ENCODE measurements at places on chromosomes 4 and X.
A peak's percentile ranks its signal among the peaks of the same experiment; 100 is the strongest.

GRCh38 chrX:48475296-48475695 is 703 bp upstream of the FTSJ1 start:
- H3K27ac ChIP-seq, result peak overlapping the region; percentile 80
- no peaks in the 10 kb centered on the region for H3K27me3 ChIP-seq
- peaks cover 5% of the 10 kb centered on the region for H3K36me3 ChIP-seq

DNA sequence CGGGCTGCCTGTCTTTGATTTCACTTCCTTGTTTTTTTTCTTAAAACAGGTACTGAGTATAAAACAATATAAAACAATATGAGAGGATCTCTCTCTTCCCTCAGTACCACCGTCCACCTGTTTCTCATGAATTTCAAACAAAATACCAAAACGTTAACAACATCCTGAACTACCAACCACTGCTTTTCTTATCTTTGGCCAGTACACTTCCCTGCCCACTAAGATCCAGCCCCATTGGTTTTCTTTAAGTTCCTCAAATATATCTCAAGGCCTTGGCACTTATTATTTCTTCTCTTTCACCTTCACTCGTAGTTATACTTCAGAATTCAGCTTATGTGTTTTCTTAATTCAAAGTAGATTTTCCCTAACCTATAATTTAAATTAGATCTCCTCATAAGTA is 370.2 kb upstream of the GRIA3 start:
- no peak overlapping the region for H3K27ac ChIP-seq
- no peak overlapping the region for H3K4me3 ChIP-seq
- DNase-seq, result no peak
- no peaks in the 10 kb centered on the region for H3K4me1 ChIP-seq

GRCh38 chr4:24190761-24191695 is 301.2 kb upstream of the PPARGC1A start:
- DNase-seq, result no peak
- no peaks in the 10 kb centered on the region for H3K36me3 ChIP-seq
- peaks cover 11% of the 10 kb centered on the region for H3K27me3 ChIP-seq

DNA sequence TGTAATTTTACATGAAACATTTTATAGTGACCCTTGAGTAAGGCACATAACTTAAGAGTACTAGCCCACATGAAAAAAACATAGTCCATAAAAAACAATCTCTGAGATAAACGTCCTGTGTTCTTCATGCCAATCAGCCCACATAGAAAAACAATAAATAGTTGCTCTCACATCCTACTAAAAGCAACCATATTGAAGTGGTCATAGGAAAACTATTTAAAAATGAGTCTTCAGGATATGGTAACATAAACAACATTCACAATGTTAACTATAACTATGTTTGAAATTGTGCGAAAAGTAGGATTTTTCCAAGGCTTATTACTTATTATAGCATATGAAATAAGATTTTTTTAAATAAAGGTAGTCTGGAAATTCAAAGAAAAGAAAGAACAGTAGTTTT is 77.1 kb upstream of the EPHA5 start:
- H3K4me1 ChIP-seq, result no peaks in the 10 kb centered on the region
- H3K36me3 ChIP-seq, result no peaks in the 10 kb centered on the region
- no peak overlapping the region for H3K4me3 ChIP-seq
- no peak for DNase-seq
- no peaks in the 10 kb centered on the region for H3K27me3 ChIP-seq

GRCh38 chrX:55815546-55815945 is 98.0 kb downstream of the RRAGB start:
- no peak overlapping the region for H3K27ac ChIP-seq
- H3K4me1 ChIP-seq, result no peaks in the 10 kb centered on the region
- H3K27me3 ChIP-seq, result no peaks in the 10 kb centered on the region
- H3K36me3 ChIP-seq, result no peaks in the 10 kb centered on the region
- DNase-seq, result no peak

DNA sequence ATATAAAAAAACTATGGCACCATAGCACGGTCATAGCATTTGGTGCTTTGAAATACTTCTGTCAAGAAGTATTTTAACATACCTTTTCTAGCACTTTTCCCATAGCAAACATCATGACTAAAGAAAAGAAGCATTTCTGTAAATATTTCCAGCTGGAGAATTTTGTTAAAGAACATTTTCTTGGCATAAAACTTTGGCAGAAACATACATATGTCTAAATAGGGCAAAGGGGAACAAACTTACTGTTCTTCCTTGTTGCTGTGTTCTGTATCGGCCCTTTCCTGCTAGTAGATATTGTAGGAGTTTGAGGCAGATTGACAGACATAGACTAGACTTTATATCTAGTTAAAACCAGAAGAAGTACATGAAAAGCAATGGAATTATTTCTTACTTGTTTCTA is 2368.5 kb downstream of the PCDH7 start:
- no peak overlapping the region for H3K4me3 ChIP-seq
- no peak for DNase-seq
- H3K36me3 ChIP-seq, result no peaks in the 10 kb centered on the region
- no peaks in the 10 kb centered on the region for H3K4me1 ChIP-seq
- no peak overlapping the region for H3K27ac ChIP-seq

DNA sequence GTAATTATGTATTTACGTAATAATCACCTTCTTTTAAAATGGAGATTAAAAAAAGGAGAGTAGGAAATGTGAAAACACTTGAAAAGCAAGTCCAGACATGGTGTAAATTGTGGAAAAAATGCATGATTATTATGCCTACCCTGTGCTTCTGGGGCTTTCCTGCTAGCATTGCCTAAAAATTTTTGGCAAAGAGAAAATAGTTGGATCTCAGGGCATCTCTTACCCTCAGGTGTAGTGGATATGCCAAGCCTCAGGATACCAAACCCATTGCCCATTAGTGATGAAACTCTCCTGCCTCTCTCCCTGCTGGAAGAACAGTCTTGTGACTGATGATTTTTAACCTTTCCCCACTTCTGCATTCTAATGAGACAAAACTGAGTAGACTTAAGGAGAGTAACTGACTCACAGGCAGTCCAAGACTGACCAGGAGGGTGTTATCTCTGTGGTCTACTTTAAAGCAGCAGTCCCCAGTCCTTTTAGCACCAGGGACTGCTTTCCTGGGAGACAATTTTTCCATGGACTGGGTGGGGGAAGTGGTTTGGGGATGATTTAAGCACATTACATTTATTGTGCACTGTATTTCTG is 174.6 kb downstream of the ZNF330 start:
- no peaks in the 10 kb centered on the region for H3K27me3 ChIP-seq
- H3K36me3 ChIP-seq, result no peaks in the 10 kb centered on the region
- peaks cover 10% of the 10 kb centered on the region for H3K4me1 ChIP-seq
- H3K27ac ChIP-seq, result no peak overlapping the region

- H3K4me1 ChIP-seq, result peaks cover 3% of the 10 kb centered on the region
- H3K27me3 ChIP-seq, result no peaks in the 10 kb centered on the region
- H3K4me3 ChIP-seq, result no peak overlapping the region
- H3K27ac ChIP-seq, result no peak overlapping the region
- no peak for DNase-seq
These were observed 71.5 kb upstream of the HPRT1 start for GRCh38 chrX:134388161-134389109.

DNA sequence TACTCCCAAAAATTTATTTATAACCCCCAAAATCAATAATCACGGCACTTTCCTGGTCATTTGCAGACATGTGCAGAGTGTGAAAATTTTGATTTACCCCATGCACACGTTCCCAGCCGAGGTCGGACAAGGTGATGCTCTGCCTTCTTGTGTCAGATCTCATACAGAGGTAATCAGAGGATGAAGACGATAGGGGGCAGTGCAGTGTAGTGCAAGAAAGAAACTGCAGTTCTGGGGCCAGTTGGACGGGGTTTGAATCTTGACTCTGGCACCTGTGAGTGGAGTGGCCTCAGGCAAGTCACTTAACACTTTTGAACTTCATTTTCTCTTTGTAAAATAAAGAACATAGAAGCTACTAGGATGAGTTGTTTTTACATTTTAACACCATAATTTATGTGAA is 88.4 kb downstream of the FRMPD3 start:
- H3K27me3 ChIP-seq, result peaks cover 4% of the 10 kb centered on the region
- no peaks in the 10 kb centered on the region for H3K4me1 ChIP-seq
- DNase-seq, result no peak
- H3K27ac ChIP-seq, result no peak overlapping the region

DNA sequence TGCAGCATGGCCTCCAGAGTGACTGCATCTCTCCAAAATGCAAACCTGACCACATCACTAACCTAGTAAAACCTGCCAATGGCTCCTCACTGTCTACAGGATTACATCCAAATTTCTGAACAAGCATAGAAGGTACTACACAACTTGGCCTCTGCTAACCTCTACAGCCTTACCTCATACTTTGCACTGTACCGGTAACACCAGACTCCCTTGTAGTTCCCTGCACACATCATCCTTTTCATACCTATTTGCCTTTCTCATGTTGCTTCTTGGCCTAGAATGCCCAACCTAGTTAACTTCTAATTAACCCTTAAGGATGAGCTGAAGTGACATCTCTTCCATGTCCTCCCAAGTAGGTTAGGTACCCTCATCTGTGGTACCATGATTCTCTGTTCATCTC is 33.4 kb upstream of the KCNE5 start:
- no peak overlapping the region for H3K27ac ChIP-seq
- peaks cover 17% of the 10 kb centered on the region for H3K36me3 ChIP-seq
- H3K4me3 ChIP-seq, result no peak overlapping the region
- no peak for DNase-seq
- no peaks in the 10 kb centered on the region for H3K27me3 ChIP-seq
- peaks cover 15% of the 10 kb centered on the region for H3K4me1 ChIP-seq

GRCh38 chr4:8648296-8648695 is 55.7 kb downstream of the CPZ start:
- H3K4me3 ChIP-seq, result no peak overlapping the region
- peaks cover 21% of the 10 kb centered on the region for H3K27me3 ChIP-seq
- H3K4me1 ChIP-seq, result no peaks in the 10 kb centered on the region

- no peak for DNase-seq
- peaks cover 8% of the 10 kb centered on the region for H3K4me1 ChIP-seq
- no peak overlapping the region for H3K4me3 ChIP-seq
- H3K27ac ChIP-seq, result peak overlapping the region; percentile 62
These were observed 67.2 kb downstream of the TBC1D9 start for GRCh38 chr4:140688711-140689598.

GRCh38 chrX:12791257-12792228 is at the start of gene PRPS2:
PRPS2 (plus strand) TSS chrX:12791412; CDS start chrX:12791498, 86 bp downstream.
- H3K27me3 ChIP-seq, result peaks cover 23% of the 10 kb centered on the region
- H3K36me3 ChIP-seq, result peaks cover 3% of the 10 kb centered on the region
- DNase-seq, result peak; percentile 33
- peak within 1 kb of the TSS; percentile 73 for H3K4me3 ChIP-seq

DNA sequence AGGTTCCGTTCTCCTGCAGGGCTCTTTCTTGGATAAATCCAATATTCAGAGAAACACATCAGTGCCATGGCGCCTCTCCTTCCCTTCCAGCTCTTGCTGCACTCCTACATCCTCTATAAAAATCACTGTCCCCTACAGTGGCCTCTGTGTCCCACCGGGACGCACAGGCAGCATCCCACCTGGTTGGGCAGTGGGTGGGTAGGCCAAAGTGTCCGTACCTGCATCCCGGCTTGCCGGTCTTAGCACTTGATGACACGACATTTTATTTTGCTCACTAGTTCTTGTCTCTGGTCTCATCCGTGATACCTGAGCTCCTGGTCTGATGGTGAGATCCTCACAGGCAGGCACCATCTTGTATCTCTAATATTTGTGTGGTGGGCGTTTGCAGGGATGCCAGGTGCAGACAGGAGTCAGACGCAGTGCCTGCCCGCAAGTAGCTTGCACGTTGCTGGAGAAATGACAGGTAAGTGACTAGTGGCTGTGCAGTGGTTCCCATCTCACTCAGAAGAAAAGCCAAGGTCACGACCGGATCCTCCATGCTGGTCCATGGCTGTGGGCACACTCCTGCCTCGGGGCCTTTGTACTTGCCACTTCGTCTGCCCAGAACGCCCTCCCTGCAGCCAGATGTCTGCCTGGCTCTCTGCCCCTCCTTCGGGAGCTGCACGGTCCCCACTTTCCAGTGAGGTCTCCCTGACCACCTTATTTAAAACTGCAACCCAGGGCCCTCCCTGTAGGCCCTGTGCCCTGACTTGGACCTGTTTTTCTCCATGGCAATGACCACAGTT is 109.7 kb downstream of the SORCS2 start:
- no peaks in the 10 kb centered on the region for H3K4me1 ChIP-seq
- peaks cover 11% of the 10 kb centered on the region for H3K27me3 ChIP-seq
- H3K36me3 ChIP-seq, result no peaks in the 10 kb centered on the region
- DNase-seq, result no peak
- no peak overlapping the region for H3K27ac ChIP-seq

- H3K4me1 ChIP-seq, result peaks cover 1% of the 10 kb centered on the region
- DNase-seq, result no peak
- no peak overlapping the region for H3K4me3 ChIP-seq
- no peaks in the 10 kb centered on the region for H3K36me3 ChIP-seq
- no peak overlapping the region for H3K27ac ChIP-seq
- H3K27me3 ChIP-seq, result peaks cover 5% of the 10 kb centered on the region
These were observed 547.0 kb upstream of the LCORL start for GRCh38 chr4:18568600-18568999.

DNA sequence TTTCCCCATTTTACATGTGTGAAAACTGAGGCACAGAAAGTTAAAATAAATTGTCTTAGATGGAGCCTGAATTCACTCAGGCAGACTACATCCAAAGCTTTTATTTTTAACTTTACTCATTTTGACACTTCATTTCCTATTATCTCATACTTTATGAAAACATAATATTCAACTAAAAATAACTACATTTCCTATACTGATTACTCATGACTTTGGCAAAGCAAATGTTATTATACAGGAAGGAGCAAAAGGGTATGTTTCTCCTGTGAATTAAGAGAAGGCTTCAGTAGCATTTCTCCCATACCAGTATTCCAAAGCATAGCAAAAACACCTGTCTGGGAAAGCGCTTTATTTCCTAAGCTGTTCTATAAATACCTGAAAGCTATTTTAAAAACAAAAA is 178.6 kb downstream of the ADAMTS3 start:
- H3K27me3 ChIP-seq, result no peaks in the 10 kb centered on the region
- no peak overlapping the region for H3K4me3 ChIP-seq
- no peak overlapping the region for H3K27ac ChIP-seq
- no peaks in the 10 kb centered on the region for H3K36me3 ChIP-seq
- DNase-seq, result no peak
- H3K4me1 ChIP-seq, result peaks cover 13% of the 10 kb centered on the region

GRCh38 chrX:77003956-77004355 is 443.2 kb upstream of the FGF16 start:
- H3K4me3 ChIP-seq, result no peak overlapping the region
- H3K36me3 ChIP-seq, result no peaks in the 10 kb centered on the region
- no peaks in the 10 kb centered on the region for H3K4me1 ChIP-seq

GRCh38 chr4:154838694-154839093 is 57.6 kb downstream of the RBM46 start:
- peaks cover 4% of the 10 kb centered on the region for H3K27me3 ChIP-seq
- H3K4me3 ChIP-seq, result no peak overlapping the region
- no peaks in the 10 kb centered on the region for H3K36me3 ChIP-seq
- H3K4me1 ChIP-seq, result no peaks in the 10 kb centered on the region
- no peak for DNase-seq

GRCh38 chr4:37430718-37431416 is 186.3 kb downstream of the NWD2 start:
- H3K4me3 ChIP-seq, result no peak overlapping the region
- H3K27ac ChIP-seq, result no peak overlapping the region
- H3K4me1 ChIP-seq, result peaks cover 3% of the 10 kb centered on the region
- peaks cover 8% of the 10 kb centered on the region for H3K27me3 ChIP-seq
- no peaks in the 10 kb centered on the region for H3K36me3 ChIP-seq

GRCh38 chr4:30930276-30930675 is 210.1 kb downstream of the PCDH7 start:
- peaks cover 18% of the 10 kb centered on the region for H3K4me1 ChIP-seq
- H3K27ac ChIP-seq, result peak overlapping the region; percentile 3
- H3K4me3 ChIP-seq, result no peak overlapping the region
- DNase-seq, result no peak
- no peaks in the 10 kb centered on the region for H3K27me3 ChIP-seq
- peaks cover 3% of the 10 kb centered on the region for H3K36me3 ChIP-seq

- no peaks in the 10 kb centered on the region for H3K27me3 ChIP-seq
- DNase-seq, result no peak
- H3K27ac ChIP-seq, result no peak overlapping the region
- H3K36me3 ChIP-seq, result no peaks in the 10 kb centered on the region
These were observed 870.7 kb upstream of the INTU start for GRCh38 chr4:126761947-126762662.
